ENCODE measurements at places on chromosomes 12 and 14.

DNA sequence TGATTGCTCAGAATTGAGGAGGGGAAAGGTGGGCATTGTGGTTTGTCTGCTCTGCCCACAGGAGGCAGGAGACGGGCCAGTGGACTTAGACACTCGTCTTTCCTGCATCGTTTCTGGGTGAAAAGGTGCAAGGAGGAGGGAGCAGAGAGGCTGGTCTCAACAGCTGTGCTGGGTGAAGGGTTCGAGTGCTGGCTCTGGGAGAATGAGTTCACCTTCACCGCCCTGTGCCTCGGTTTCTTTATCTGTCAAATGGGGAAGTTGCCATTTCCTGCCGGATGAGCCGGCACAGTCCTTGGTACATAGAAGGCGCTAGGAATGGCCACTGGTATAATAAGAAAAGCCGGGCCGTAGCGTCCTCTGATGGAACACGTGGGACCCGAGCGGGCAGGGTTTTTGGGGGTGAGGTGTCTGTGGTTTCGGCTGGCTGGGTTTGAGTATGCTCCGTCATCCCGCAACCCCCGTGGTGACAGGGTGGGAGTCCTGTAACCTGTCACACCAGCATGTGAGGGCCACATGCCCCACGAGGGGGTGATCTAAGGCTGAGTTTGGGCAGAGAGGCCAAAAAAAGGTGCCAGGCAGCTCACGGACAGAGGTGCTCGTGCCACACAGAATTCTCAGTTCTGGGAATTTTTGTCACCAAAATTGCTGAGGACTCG lies 7.3 kb downstream of the BCL7A start:
- DNase-seq = no peak

DNA sequence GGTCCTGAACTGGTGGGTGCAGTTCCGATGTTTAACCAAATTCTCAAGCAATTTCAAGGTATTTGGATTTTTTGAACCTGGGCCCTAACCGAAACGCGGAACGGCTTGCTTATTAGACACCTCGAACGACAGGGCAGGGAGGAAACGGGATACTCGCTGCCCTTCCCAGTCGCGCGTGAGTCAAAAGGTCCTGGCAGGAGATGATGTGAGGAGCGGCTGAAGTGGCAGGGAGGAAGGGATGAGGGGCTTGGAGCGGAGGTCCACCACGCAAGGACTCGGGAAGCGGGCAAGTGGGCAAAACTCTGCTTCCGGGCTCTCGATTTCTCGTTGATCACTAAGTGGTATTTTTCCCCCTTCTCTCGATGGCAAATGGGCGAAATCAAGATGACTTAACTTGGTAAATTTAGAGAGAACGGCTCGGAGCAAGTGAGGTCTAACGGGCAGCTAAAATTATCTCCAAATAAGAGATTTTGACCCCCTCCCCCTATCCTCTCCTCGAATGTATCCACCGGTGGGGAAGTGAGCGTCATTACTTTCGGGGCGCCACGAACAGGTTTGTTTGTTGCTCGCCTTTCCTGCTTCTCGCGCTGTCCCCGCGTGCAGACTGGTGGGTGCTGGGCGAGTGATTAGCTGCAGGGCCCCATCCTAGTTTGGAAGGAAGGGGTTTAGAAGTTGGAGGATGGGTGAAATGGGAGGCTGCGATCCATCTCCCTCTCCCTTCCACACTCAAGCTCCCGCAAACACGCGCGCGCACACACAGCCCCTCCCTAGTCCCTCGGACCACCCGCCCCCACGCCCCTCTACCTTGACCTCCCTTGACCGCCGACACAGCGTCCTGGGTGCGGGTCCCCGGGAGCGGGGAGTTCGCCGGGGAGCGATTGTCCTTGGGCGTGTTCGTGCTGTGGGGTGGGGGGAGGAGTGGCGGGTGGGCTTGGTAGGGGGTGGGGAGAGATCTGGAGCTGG lies 986 bp upstream of the NTF3 start:
- no peak for DNase-seq

- DNase-seq = no peak
Observed at GRCh38 chr14:104096751-104097700, 11.5 kb downstream of the ASPG start.

DNA sequence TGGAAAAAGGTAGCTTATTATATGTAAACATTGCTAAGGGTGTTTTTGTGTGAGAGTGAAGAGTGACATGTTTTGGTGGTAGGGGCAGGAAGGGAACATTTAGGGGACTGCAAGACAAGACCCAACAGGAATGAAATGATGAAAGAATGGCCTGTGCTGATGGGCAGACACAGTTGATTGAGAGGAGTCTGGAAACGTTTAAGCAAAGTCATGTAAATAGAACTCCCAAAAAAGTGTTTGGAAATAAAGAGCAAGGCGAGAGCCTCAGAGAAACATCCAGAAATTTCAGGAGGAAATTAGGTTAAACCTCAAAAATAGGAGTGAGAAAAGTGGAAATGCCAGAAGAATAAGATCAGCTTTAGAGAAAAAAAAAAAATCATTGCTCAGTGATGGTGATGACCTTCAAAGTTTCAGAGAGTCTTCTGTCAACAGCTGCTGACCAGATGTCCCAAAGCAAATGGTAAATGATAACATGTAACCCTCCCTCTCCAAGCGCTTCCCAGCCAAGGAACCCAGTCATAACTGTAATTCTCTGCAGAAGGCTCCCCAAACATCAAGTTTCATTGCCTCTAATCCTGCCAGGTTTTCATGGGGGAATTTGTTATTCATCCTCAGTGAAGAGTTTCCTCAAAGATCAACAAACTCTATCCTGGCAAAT lies 223.2 kb upstream of the FAR2 start:
- DNase-seq = no peak

DNA sequence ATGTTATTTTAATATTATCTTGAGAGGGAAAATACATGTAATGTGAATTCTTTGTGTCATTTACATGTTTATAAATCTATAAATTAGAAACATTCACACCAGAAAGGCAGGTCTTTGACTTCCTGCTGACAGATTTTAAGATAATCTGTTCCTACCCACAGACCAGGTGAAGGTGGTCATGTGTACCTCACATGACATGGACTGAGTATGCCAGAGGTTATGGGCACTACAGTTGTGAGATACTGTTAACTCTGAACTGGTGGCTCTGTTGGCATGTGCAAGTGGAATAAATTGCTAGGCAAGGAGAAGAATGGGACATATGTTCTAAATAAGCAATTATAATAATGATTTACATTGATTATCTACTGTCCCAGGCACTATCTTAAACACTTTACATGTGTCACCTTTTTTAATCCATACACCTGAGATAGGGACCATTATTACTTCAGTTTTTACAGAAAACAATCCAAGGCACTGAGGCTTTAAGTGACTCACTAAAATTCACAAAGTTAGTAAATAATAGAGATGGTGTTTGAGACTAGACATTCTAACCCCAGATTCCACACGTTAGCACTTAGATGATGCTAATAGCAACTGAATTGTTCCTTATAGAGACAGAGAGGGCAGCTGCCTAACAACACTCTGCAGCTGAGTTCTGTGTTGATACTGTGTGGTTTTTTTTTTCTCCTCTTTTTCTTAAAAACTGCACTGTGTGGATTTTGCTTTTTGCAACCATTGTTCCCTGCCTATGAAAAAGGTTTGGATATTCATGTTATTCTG lies 23.8 kb downstream of the SLC16A7 start:
- DNase-seq = no peak

- DNase-seq = no peak
Observed at GRCh38 chr12:19245666-19246065, 116.1 kb downstream of the PLEKHA5 start.

DNA sequence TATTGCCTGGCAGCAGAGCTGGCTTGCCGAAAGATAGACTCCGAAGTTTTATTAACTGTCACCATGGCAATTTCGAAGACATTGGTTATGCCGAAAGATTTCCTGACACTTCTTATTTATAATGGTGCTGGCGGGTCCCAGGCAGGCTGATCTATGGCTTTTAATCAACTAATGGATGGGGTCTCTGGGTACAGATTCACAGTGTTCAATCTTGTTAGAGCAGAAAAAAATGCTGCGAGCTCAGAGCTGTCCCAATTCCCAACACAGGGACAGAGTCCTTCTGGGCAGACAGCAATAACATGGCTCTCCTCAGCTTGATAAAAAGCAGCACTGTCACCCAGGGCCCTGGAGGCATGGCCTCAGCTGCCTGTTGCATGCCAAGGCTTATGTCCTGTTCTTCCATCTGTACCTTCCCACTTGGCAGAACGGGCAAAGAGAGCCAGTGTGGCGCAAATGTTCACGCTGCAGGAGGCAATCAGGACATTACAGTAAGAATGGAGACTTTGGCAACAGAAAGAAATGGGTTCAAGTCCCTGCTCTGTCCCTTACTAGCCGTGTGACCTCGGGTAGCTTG lies 228.2 kb upstream of the PWP1 start:
- no peak for DNase-seq

DNA sequence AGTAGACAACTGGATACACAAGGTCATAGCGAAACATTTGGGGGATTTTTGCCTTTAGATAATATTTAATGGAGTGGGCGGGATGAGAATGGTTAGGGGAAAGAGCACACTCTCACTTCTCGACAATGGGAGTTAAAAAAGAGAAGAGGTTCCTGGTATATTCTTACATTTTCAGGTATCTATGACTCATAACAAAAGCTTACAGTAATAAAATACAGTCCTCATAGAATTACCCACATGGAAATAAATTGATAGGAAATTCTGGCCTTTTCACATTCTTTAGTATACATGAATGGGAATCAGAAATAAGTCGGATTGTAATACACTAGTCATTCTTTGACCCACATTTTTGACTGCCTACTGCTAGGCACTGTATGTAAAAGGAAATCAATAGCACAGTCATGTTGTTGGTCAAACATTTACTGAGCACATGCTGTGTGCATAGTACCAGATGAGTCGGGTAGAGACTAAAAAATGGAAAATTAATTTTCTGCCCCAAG lies 8.2 kb upstream of the CRADD start:
- no peak for DNase-seq

GRCh38 chr14:72701605-72702004 lies 192.3 kb downstream of the DPF3 start:
- no peak for DNase-seq

DNA sequence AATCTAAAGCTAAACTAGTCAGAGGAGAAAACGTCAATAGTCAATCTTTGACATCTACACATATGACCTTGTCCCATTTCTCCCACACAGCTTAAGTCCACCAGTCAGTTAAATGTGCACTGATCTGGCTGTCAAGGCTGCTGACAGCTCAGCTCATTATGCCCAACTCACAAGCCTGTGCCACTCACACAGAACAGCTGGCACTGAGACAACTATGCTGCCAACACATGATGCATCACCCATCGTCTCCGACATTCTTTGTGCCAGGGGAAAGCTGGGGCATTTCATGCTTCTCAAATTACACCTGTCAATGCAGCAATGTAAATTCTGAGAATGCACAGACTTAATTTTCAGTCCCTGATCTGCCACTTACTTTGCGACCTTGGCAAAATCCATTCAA lies 25.3 kb downstream of the GNS start:
- DNase-seq = peak; percentile 19

DNA sequence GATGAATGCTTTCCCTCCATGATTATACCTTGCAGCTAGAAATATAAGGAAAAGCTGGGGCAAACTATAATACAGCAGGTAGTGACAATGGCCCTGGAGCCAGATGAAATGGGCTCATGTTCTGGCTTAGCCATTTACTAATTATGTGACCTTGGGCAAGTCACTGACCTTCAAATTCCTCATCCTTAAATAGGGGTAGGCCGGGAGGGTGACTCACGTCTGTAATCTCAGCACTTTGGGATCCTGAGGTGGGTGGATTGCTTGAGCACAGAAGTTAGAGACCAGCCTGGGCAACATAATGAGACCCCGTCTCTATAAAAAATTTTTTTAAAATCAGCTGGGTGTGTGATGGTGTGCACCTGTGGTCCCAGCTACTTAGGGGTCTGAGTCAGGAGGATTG lies 155.4 kb downstream of the C12orf75 start:
- no peak for DNase-seq

GRCh38 chr14:69204753-69205152 lies 13.5 kb downstream of the EXD2 start:
- no peak for DNase-seq

GRCh38 chr14:55892906-55893305 lies 225.3 kb upstream of the PELI2 start:
- DNase-seq = no peak

DNA sequence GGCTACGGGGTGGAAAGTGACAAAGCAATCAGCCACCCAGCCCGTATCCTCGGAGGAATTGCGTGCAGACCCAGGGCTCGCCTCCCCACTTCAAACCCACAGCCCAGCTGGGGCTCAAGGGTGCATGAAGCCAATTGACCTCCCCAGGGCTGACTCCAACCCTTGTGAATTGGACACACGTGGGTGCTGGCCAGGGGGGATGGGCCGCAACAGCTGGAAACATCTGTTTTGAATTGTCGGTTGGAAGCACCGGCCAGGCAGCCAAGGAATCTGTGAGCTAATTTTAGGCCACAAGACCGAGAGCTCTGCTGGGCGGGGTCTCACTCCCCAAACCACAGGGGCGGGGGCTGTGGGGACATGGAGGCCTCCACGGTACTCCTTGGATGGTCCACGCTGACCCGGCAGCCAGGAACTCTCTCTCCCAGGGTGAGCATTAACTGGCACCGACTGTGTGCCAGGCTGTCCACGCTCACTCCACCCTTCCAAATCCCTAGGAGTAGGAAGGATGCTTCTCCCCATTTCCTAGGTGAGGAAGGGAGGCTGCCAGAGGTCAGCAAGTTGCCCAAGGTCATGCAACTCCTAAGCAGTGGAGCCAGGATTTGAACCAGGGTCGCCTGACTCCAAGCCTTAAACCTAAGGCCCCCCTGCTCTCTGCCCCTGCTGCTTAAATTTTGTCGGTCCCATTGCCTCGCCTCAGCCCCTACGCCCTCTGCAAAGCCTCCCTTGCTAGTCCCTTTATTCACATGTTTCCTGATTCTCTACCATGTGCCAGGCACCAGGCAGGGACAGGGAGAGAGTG lies 11.9 kb upstream of the TMEM119 start:
- DNase-seq = no peak

DNA sequence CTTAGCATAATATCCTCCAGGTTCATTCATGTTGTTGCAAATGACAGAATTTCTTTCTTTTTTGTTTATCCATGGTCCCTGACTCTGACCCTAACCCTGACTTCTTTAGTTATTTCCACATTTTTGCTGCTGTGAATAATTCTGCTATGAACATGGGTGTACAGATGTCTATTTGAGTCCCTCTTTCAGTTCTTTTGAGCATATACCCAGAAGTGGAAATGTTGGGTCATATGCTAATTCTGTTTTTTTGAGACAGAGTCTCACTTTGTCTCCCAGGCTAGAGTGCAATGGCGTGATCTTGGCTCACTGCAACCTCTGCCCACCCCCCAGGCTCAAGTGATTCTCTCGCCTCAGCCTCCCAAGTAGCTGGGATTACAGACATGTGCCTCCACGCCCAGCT lies 33.1 kb downstream of the KNTC1 start:
- DNase-seq = no peak

GRCh38 chr12:80100591-80100990 lies 1.3 kb downstream of the OTOGL start:
- no peak for DNase-seq

- no peak for DNase-seq
Observed at GRCh38 chr12:2753536-2753935, 41.2 kb upstream of the FKBP4 start.

GRCh38 chr14:29584992-29585391 lies 342.7 kb downstream of the PRKD1 start:
- DNase-seq = peak; percentile 47

- no peak for DNase-seq
Observed at GRCh38 chr14:21039585-21040369, 2.4 kb upstream of the RNASE7 start.

GRCh38 chr12:120109570-120110267 lies 6.8 kb downstream of the RAB35 start:
- DNase-seq = no peak

GRCh38 chr12:132886529-132887477 lies 602 bp downstream of the CHFR start:
- no peak for DNase-seq

All from NCI-H2081 (cell line).